Peyer's patch (tissue), 4 donors: ENCODE measurements at places on chromosomes 12 and 14. TPM values are rescaled to one million over a fixed set of nuclear protein-coding genes. Genes with fewer than 3 reads are reported as not detected.

- peaks cover 29% of the 10 kb centered on the region for H3K4me1 ChIP-seq
- no peak overlapping the region for H3K27ac ChIP-seq
- DNase-seq, result no peak
- H3K27me3 ChIP-seq, result no peaks in the 10 kb centered on the region
Measured at GRCh38 chr12:43762596-43762995, 3.8 kb downstream of the IRAK4 start.

DNA sequence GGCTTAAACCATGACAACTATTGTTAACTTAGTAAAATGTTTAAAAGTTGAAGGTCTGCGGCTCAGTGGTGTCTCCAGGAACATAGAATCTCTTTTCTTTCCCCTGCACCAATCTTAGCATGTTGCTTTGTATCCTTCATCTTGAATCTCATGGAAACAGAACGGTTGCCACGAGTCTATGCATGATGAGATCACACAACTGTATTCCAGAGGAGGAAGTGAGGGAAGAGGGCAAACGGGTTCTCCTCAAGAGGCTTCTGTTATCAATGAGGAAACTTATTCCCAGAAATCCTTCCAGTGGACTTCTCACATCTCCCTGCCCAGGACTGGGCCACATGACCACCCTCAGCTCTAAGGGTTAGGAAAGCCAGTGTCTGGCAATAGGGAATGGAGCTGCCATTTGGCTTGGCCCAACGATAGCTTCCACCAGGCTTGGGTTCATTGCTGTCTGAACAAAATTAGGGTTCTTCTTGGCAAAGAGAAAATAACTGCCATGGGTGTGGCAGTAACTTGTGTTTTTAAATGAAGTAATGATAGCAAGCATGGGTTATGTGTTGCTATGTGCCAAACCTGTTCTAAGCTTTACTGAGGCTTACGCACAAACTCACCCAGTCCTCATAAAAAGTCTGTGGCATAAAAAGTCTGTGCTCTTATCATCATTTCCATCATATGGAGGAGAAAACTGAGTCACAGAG is 17.4 kb downstream of the PLXNC1 start:
- DNase-seq, result no peak
- H3K4me1 ChIP-seq, result no peaks in the 10 kb centered on the region
- no peak overlapping the region for H3K4me3 ChIP-seq

DNA sequence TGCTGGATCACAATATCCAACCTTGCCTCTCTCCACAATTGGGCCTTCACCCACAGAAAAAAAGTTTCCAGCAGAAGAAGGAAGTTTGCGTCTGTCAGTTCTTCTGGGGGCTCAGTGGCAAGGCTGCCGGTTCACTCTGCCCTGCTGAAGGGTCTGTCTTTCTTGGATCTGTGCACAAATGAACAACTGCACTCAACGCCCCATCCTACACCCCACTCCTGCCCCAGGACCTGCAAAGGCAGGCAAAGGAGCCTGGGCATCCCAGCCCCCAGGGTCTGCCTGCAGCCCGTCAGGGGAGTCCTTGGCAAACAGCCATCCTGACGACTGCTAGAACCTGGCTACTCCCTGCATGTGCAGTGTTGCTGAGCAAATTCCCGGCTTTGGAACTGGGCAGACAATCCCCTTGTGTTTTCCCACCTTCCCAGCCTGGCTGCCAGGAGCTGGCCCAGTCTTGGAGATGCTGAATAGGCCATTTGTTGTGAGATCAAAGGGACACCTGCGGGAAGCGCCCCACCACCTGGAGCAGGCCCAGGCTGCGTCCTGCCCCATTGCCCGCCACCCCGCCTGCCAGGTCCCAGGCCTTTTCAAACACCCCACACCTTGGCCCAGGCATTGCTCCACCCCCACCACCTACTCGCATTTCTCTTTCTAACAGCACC is 311.9 kb downstream of the BCL11B start:
- DNase-seq, result no peak
- no peaks in the 10 kb centered on the region for H3K27me3 ChIP-seq
- H3K4me1 ChIP-seq, result no peaks in the 10 kb centered on the region
- no peak overlapping the region for H3K4me3 ChIP-seq
- no peak overlapping the region for H3K27ac ChIP-seq

- no peaks in the 10 kb centered on the region for H3K27me3 ChIP-seq
- H3K4me1 ChIP-seq, result no peaks in the 10 kb centered on the region
- no peak overlapping the region for H3K4me3 ChIP-seq
- H3K36me3 ChIP-seq, result no peaks in the 10 kb centered on the region
- no peak overlapping the region for H3K27ac ChIP-seq
- DNase-seq, result no peak
Measured at GRCh38 chr14:106547735-106548434, 1021.5 kb downstream of the TMEM121 start.

DNA sequence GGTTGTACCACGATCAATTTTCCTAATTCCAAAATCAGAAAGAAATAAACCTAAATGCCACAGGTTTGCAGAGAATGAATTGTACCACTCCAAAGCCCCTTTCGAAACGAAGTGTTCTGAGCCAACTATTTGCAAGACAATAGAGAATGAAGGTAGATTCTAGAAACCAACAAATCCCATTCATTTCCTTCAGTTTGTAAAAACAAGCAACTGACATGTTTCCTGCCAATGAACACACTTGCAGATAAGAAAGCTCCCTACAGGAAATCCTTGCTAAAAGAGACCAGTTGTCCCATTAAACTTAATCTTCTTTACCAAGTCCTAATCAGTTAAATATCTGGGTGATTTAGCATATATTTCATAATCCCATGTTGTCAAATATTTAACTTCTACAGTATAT is 198.4 kb upstream of the FOXN3 start:
- peaks cover 23% of the 10 kb centered on the region for H3K4me1 ChIP-seq
- H3K27me3 ChIP-seq, result no peaks in the 10 kb centered on the region
- H3K4me3 ChIP-seq, result no peak overlapping the region

- no peak for DNase-seq
- H3K4me3 ChIP-seq, result no peak overlapping the region
- H3K27me3 ChIP-seq, result no peaks in the 10 kb centered on the region
Measured at GRCh38 chr12:70721656-70722357, 84.6 kb upstream of the PTPRB start.

- no peaks in the 10 kb centered on the region for H3K4me1 ChIP-seq
- no peak overlapping the region for H3K27ac ChIP-seq
- DNase-seq, result no peak
- H3K36me3 ChIP-seq, result no peaks in the 10 kb centered on the region
Measured at GRCh38 chr14:22265319-22266141, 323.5 kb downstream of the DAD1 start.

DNA sequence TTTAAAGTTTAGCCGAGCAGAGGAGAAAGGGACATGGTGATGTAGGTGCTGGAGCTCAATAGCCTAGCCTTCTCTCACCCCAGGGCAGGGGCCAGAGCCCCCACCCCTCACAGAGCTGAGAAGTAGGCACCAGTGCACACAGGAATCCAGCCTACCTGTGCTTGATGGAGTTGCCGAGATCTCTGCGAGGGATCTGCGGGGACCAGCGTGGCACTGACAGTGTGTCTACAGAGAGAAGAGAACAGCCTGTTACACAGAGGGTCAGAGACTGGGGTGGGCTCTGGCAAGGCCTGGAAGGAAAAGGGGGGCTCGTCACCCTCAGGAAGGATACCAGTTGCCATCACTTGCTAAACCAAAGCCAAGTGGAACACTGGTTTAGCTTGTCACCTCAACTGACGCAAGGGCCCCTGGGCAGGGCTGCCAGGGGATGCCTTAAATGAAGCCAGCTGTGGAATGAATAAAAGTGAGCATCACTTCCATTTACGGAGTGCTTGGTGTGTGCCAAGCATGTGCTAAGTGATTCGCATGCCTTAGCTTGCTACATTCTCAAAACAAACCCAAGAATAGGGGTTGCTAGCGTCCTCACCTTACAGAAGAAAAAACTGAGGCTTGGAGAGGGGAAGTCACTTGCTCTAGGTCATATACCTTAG is 220.8 kb upstream of the NOS1 start:
- DNase-seq, result no peak
- H3K27me3 ChIP-seq, result no peaks in the 10 kb centered on the region
- no peak overlapping the region for H3K4me3 ChIP-seq
- H3K4me1 ChIP-seq, result no peaks in the 10 kb centered on the region
- H3K36me3 ChIP-seq, result no peaks in the 10 kb centered on the region
- no peak overlapping the region for H3K27ac ChIP-seq

RPS26 gene
- total RNA-seq, result 971 TPM

IQSEC3 gene
- 0.35 TPM for total RNA-seq

OTOGL gene
- total RNA-seq, result 0.18 TPM

CABP1 gene
- 3.3 TPM for total RNA-seq
